ENCODE measurements at places on chromosomes 16 and 17.

DNA sequence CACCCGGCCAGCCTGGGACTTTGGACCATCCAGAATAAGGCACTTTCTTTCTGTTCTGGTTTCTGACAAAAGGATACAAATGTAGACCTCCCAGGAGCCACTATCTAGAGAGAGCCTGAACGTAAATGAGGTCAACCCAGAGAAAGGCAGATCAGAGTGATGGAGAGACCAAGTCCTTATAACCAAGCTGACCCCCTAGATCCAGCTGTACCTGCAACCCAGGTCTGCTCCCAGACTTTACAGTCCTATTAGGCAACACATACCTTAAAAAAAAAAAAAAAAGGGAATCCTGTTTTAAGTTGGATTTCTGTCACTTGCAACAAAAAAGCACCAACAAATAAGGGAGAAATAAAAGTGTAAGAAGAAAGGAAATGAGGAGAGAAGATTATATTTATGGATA is 23.2 kb downstream of the CPPED1 start:
- no peak for DNase-seq

DNA sequence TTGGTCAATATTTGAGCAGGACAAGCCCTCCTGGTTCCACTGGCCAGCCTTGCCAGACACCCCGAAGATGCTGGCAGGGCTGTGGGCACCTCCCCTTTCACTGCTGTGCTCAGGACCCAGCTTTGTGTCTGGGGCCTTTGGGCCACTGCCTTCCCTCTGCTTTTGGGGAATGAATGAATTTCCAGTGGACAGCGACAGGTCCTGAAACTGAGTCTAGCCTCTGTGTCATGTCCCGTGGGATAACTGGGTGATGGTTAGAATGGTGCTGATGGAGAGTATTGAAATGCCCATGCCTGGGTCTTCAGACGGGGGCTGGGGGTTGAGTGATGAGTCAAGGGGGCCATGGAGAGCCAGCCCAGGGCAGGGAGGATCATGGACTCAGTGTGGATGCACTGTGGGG is 135.8 kb downstream of the FOXL1 start:
- no peak for DNase-seq

DNA sequence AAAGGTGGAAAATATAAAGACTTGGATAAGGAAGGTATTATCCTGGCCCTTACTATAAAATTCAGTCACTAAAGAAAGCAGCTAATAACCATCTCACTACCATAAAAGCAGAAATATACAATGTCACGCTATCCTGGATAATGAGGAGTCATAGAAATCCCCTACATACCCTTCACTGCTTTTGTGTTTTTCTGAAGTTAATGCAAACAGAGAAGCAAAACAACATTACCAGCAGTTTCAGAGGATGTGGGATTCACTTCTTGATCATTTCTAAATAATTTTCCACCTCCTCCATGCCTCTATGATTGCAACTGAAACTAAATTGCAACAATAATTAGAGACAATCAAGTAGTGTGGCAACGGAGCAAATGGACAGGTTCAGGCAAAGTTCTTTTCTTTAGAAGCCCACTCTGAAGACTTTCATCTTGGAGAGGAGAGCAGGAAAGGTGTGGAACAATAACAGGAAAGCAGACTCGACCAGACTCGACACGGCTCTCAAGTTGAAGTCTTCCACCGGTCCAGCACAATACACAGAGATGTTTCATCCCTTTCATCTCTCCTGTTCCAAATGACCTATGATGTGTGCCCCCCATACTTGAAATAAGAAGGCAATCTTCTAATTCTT is 10.2 kb downstream of the CYTH1 start:
- no peak for DNase-seq

- no peak for DNase-seq
These were observed 28.3 kb downstream of the MAP2K4 start for GRCh38 chr17:12048843-12049473.

DNA sequence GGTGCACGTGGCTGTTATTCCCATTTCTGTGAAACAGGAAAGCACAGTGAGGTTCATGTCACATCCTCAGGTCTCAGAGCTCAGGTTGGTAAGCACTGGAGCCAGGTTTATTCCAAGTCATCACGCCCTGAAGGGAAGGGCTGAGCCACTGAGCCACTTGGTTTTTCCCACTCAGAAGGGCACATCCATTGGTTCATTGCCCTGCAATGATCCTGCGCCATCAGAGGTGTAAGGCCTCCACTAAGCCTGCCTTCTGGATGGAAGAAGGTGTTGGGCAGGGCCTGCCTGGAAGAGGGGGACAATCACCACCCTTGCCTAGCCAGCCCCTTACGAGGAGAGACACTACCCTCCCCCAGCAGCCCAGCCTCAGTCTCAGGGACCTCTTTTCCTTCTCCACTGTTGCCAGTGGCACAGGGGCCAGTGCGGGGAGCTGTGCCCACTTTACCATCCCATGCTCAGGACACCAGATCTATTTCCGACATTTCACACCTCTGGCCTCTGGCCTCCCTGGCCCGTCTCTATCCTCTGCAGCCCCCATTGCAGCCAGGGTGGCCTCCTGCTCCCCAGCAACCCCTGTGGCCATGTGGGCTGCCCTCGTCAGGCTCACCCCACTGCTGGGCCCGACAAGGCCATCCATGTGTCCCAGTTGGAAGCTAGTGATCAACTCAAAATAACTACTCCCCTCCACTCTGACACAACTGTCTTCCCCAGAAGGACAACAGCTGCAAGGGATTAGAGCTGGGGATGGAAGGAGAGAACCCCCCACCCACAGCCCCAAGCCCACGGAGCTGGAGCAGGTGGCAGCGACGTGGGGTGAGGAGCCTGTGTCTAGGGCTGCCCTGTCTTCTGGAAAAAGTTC is 29.9 kb downstream of the CFAP20 start:
- no peak for DNase-seq
